Body of pancreas (tissue), 4 donors: ENCODE measurements at places on chromosomes 16 and 17. TPM values are rescaled to one million over a fixed set of nuclear protein-coding genes. Genes with fewer than 3 reads are reported as not detected.

Gene PRR29
- total RNA-seq: 0.52 TPM

Gene KRTAP4-9
- total RNA-seq: not detected

GRCh38 chr17:68381076-68381900, 76.0 kb downstream of the WIPI1 start:
- no peaks in the 10 kb centered on the region for H3K36me3 ChIP-seq
- peaks cover 43% of the 10 kb centered on the region for H3K4me1 ChIP-seq
- H3K27me3 ChIP-seq: no peaks in the 10 kb centered on the region
- no peak for DNase-seq

DNA sequence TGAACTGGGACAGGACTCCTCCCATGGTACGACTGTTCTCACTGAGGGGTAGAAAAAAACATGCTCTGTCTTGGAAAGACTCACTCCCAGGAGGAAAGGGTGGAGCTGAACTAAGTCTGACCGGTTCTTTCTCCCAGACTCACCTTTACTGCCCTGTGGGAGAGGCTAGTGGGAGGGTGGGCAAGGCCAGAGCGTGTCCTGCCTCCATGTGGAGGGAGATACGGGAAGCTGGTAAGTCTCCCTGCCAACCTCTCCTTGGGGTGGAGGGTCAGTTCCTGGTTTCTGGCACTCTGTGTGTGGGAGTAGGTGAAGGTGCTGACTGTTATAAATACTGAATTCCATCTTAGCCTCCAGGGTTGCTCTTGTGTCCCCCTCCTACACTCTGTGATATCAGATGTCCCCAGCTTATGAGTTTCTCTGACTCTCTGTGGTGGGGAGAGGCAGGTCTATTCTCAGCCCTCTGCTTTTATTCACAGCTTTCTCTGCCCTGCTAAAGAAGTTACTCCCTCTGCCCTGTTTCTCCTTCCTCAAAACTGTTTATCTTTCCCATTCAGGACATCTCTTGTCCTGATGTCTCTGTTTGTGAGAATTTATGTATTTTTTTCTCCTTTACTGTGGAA, 26.9 kb upstream of the FAM20A start:
- DNase-seq: no peak
- no peak overlapping the region for H3K4me3 ChIP-seq
- no peaks in the 10 kb centered on the region for H3K27me3 ChIP-seq
- H3K36me3 ChIP-seq: no peaks in the 10 kb centered on the region
- H3K4me1 ChIP-seq: no peaks in the 10 kb centered on the region

Gene KRT25
- not detected for total RNA-seq

Gene DPEP2NB
- not detected for total RNA-seq

GRCh38 chr16:637081-638018, 1.2 kb upstream of the METTL26 start:
- peaks cover 41% of the 10 kb centered on the region for H3K4me1 ChIP-seq
- no peaks in the 10 kb centered on the region for H3K27me3 ChIP-seq
- peak; percentile 90 for DNase-seq

GRCh38 chr17:41799366-41799765, 12.4 kb downstream of the P3H4 start:
- no peaks in the 10 kb centered on the region for H3K27me3 ChIP-seq
- no peaks in the 10 kb centered on the region for H3K36me3 ChIP-seq
- H3K4me3 ChIP-seq: no peak overlapping the region
- no peak for DNase-seq
- H3K27ac ChIP-seq: no peak overlapping the region

Gene ITGAL
- 9.2 TPM for total RNA-seq

- H3K4me1 ChIP-seq: no peaks in the 10 kb centered on the region
- no peak overlapping the region for H3K27ac ChIP-seq
- H3K36me3 ChIP-seq: peaks cover 12% of the 10 kb centered on the region
- H3K27me3 ChIP-seq: no peaks in the 10 kb centered on the region
- H3K4me3 ChIP-seq: no peak overlapping the region
Observed at GRCh38 chr16:48354877-48355855, 30.0 kb downstream of the SIAH1 start.

Gene KRTAP2-3
- not detected for total RNA-seq

GRCh38 chr17:50900383-50900892, 34.3 kb upstream of the TOB1 start:
- no peaks in the 10 kb centered on the region for H3K27me3 ChIP-seq
- H3K4me3 ChIP-seq: no peak overlapping the region
- H3K4me1 ChIP-seq: peaks cover 52% of the 10 kb centered on the region
- DNase-seq: no peak

Gene RDM1
- total RNA-seq: not detected

- no peaks in the 10 kb centered on the region for H3K36me3 ChIP-seq
- DNase-seq: no peak
- H3K4me1 ChIP-seq: peaks cover 6% of the 10 kb centered on the region
- no peak overlapping the region for H3K27ac ChIP-seq
- H3K4me3 ChIP-seq: no peak overlapping the region
- H3K27me3 ChIP-seq: no peaks in the 10 kb centered on the region
Observed at GRCh38 chr16:29756654-29757053, 10.9 kb upstream of the C16orf54 start.

DNA sequence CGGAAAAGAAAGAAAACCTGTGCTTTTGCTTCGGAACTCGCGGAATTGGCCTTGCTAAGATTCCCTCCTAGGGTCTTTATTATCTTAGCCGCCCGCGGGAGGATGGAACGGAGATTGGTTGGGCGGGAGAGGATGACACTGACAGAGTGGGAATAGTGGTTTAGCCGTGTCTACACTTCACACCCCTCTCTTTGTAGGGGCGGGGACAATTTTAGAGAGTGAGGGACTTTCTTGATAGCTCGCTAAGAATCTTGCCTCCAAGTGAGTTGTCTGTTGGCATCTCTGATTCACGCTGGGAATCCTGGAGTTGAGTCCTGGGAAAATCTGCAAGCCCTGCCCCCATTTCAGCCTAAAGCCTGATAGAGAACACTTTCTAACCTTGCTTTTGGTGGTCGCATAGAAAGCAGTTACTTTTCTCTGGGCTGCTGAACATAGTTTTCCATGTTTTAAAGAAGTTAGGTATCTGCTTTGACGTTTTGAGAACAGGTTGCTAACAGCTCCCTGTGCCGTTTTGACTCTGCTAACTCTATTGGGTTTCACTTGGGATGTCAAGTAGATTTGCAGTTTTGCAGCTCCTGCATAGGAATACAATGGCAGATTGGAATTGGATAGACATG, 697 bp downstream of the NOL11 start:
- H3K4me1 ChIP-seq: peaks cover 20% of the 10 kb centered on the region
- H3K4me3 ChIP-seq: peak overlapping the region; percentile 42
- H3K27me3 ChIP-seq: no peaks in the 10 kb centered on the region
- H3K27ac ChIP-seq: peak overlapping the region; percentile 84
- DNase-seq: no peak
- no peaks in the 10 kb centered on the region for H3K36me3 ChIP-seq

Gene IGSF6
- total RNA-seq: 1.3 TPM

DNA sequence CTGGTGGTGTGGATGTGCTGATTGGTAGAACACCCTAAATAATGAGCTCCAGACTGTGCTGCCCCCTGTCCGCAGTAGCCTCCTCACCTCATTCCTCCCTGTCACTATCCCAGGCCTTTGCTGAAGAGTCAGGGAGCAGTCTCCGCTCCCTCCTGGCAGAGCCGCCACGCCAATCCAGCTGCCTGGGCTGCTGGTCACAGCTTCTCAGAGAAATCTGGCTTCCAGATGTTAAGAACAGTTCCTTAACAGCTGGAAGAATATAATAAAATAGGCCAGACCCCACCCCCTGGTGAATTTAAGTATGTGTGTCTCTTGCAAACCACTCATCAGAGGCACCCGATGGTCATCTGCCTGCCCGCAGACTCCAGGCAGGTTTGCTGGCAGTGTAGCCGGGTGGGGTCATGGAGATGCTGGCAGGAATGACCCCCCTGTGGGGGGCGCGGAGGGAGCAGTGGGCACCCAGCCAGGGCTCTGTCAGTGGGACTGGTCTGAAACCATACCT, 161.0 kb downstream of the CCDC182 start:
- H3K27ac ChIP-seq: no peak overlapping the region
- no peak for DNase-seq
- H3K4me3 ChIP-seq: no peak overlapping the region
- no peaks in the 10 kb centered on the region for H3K27me3 ChIP-seq
- no peaks in the 10 kb centered on the region for H3K4me1 ChIP-seq

Gene NOG
- total RNA-seq: 3.0 TPM

Gene G6PC1
- total RNA-seq: not detected

GRCh38 chr17:15910791-15911190, 34.1 kb upstream of the ADORA2B start:
- H3K27me3 ChIP-seq: no peaks in the 10 kb centered on the region
- H3K4me3 ChIP-seq: no peak overlapping the region
- no peak for DNase-seq
- H3K4me1 ChIP-seq: peaks cover 4% of the 10 kb centered on the region
- H3K27ac ChIP-seq: no peak overlapping the region

- no peaks in the 10 kb centered on the region for H3K36me3 ChIP-seq
- no peaks in the 10 kb centered on the region for H3K4me1 ChIP-seq
- no peak for DNase-seq
- H3K27me3 ChIP-seq: peaks cover 3% of the 10 kb centered on the region
- no peak overlapping the region for H3K27ac ChIP-seq
- H3K4me3 ChIP-seq: no peak overlapping the region
Observed at GRCh38 chr16:86896976-86897375, 318.6 kb downstream of the FOXL1 start.

GRCh38 chr17:55062921-55063320, 94.4 kb downstream of the STXBP4 start:
- H3K4me3 ChIP-seq: no peak overlapping the region
- no peaks in the 10 kb centered on the region for H3K36me3 ChIP-seq
- no peaks in the 10 kb centered on the region for H3K4me1 ChIP-seq
- no peak for DNase-seq

DNA sequence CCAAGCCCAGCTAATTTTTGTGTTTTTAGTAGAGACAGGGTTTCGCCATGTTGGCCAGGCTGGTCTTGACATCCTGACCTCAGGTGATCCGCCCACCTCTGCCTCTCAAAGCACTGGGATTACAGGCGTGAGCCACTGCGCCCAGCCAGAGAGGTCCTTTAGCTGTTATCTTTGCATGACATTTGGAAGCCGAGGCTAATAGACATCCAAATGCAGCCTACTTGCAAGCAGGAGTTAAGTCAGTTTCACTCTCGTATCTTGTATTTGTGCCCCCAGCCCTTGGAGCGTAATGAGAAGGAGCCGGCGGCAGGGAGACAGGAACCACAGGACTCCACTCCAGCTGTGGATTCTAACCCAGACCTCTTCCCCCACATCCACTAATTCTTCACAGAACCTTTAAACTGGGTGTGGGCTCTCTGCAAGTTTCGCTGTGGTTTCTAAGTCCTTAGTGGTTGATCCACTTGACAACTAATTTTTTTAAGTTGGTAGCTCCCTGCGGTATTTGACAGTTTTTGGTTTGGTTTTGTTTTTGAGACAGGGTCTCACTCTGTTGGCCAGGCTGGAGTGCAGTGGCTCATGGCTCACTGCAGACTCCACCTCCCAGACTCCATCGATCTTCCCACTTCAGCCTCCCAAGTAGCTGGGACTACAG, 3.1 kb upstream of the CYTH1 start:
- H3K27ac ChIP-seq: no peak overlapping the region
- no peaks in the 10 kb centered on the region for H3K27me3 ChIP-seq
- DNase-seq: no peak
- H3K36me3 ChIP-seq: no peaks in the 10 kb centered on the region

DNA sequence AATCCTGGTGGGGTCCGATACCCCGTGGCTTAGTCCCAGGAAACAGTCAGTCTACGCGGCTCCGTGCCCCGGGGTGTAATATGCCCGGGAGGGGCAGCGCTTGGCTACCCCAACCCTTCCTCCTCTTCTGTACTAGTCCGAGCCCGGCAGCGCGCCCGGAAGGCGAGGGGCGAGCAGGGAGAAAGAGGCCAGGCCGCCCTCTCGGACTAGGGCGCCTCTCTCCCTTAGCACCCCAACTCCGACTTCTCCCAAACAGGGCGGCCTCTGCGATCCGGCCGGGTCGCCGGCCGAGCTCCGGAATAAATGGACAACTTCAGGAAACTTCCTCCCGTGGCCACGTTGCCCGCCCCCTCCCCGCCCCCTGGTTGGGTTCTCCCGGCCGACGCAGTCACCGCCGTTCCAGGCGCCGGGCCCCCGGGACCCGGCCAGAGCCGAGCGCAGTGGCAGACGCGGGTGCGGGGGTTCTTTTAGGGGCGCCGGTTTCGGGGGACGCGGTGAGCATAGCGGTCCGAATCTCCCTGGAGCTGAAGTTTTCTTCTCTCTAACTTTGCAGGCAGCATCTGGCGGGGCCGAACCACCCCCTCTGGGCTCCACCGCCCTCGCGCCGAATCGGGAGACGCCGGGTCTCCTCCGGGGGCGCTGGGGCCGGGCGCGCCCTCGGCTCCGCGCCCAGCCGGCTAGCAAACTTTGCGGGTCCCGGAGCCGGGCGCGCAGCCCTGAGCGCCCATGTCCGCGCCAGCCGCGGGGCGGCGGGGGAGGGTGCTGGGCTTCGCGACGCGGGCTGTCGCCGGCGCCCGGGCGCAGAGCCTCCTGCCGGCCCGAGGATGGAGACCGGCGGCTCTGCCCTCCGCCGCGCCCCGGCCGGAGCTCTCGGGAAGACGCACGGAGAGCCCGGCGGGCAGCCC, at the start of gene SDK2:
Gene SDK2 (minus strand): TSS at position 301 of the 905 bp plus-strand sequence. CDS start 357 bp downstream, outside the sequence.
- H3K27ac ChIP-seq: no peak within 1 kb of the TSS
- H3K4me3 ChIP-seq: no peak within 1 kb of the TSS
- no peaks in the 10 kb centered on the region for H3K36me3 ChIP-seq
- no peak for DNase-seq

DNA sequence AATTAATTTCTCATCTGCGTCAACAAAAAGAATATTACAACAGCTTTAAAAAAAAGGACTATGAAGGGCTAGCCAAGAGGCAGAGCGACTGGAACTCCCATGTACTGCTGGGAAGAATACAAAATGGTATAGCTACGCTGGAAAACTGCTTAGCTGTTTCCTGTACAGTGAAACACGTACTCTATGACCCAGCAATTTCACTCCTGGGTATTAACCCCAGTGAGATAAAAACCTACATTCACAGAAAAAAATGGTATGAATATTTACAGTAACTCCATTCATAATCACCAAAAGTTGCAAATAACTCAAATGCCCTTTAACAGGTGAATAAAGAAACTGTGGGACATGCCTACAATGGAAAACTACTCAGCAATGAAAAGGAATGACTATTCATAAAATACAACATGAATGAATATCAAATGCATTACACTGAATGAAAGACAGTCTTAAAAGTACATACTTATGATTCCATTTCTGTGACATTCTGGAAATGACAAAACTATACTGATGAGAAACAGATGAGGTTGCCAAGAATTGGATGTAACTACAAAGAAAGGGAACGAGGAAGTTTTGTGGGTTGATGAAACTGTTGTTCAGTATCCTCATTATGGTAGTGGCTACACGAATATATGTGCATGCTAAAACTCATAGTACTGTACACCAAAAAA, 27.6 kb downstream of the CMTM4 start:
- H3K4me1 ChIP-seq: no peaks in the 10 kb centered on the region
- H3K27me3 ChIP-seq: no peaks in the 10 kb centered on the region
- no peak for DNase-seq
